ENCODE measurements at places on chromosomes 5 and 9.

GRCh38 chr5:120615967-120616645 lies 152.0 kb downstream of the PRR16 start:
- DNase-seq, result no peak

GRCh38 chr9:88072831-88073375 lies 65.4 kb downstream of the SPATA31C2 start:
- no peak for DNase-seq

- DNase-seq, result no peak
Observed at GRCh38 chr5:80466669-80467485, 21.0 kb upstream of the FAM151B start.

DNA sequence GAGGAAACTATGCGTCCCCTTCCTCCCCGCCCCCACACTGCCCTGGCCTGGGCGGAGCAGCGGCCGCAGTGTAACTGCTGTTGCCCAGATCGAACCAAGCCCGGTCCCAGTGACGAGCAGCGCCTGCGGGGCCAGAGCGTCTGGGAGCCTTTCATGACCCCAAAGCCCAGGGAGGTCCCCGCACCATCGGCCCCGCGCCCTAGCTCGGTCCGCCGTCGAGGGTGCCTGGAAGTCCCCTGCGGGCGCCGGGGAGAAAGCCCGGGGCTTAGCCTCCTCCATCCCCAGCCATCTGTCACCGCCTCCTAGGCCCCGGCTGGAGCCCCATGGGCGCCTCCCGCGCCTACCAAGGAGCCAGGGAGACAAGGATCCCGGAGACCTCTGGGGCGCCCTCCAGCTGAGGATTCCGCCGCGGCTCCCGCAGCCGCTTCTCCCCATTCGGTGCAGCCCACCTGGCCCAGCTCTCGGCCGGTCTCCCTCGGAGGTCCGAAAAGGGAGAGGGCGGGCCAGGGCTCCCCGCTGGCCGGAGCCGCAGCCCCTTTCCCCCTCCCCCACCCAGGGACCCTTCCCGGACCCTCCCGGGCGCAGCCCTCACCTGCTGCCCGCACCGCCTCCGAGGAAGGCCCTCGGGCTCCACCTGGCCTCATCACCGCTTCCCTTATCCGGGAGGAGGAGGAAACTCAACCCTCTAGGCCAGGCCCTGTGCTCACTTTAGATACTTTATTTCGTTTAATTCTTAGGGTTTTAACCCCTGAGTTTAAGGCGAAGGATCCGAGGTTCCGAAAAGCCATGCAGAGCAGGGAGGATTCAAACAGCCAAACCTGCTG lies 45.6 kb downstream of the APTX start:
- DNase-seq, result no peak

DNA sequence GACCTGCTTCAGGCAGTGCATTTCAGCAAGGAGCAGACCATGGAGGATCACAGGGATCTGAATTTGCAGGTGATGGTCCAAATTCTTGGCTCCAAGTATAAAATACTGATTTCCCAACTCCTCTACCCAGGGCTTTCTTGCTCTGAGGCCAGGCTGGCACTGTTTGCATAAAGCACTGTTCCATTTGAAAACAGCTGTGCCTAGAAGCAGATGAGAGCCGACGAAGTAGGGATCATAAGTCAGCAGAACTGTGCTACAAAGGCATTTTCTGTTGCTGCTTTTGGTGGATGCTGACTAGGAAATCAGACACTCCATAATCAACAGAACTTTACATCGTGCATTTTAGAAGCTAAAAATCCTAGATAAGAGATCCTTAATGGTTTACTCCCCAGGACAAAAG lies 126.4 kb downstream of the MAT2B start:
- DNase-seq, result no peak

DNA sequence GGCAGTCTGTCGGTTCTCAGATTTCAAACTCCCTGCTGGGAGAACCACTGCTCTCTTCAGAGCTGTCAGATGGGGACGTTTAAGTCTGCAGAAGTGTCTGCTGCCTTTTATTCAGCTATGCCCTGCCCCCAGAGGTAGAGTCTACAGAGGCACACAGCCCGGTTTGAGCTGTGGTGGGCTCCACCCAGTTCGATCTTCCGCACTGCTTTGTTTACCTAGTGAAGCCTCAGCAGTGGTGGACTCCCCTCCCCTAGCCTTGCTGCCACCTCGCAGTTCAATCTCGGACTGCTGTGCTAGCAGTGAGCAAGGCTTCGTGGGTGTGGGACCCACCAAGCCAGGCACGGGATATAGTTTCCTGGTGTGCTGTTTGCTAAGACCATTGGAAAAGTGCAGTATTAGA lies 8.0 kb downstream of the SLC27A6 start:
- no peak for DNase-seq

GRCh38 chr5:143016777-143017516 lies 246.8 kb downstream of the ARHGAP26 start:
- DNase-seq, result no peak

- DNase-seq, result no peak
Observed at GRCh38 chr5:116359592-116359991, 215.0 kb downstream of the SEMA6A start.

DNA sequence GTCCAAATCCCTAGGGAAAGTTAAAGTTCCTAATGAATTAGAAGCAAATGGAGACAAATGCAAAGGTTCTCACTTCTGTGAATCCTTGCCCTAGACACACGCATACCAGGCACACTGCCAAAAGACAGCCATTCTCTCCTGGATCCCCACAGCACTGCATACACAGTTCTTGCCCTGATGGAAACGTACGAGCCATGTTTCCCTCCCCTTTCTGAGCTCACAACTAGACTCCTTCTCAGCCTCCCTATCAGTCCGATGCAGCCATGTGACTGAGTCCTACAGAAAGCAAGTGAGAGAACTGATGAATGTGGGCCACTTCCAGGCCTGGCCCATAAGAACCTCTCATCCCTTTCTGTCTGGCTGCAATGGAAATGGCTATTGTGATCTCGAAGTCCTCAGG lies 92.0 kb downstream of the ZNF608 start:
- no peak for DNase-seq

GRCh38 chr5:136120529-136120928 lies 12.1 kb upstream of the SMAD5 start:
- DNase-seq, result no peak

GRCh38 chr9:75378036-75378435 lies 289.7 kb downstream of the OSTF1 start:
- no peak for DNase-seq

GRCh38 chr9:99814359-99814758 lies 7.3 kb upstream of the NR4A3 start:
- DNase-seq, result no peak

GRCh38 chr5:151909628-151910027 lies 15.0 kb downstream of the GLRA1 start:
- no peak for DNase-seq

- DNase-seq, result peak; percentile 48
Observed at GRCh38 chr5:98771382-98772109, 1.9 kb upstream of the RGMB start.

- DNase-seq, result no peak
Observed at GRCh38 chr9:121842612-121842978, 191.2 kb downstream of the DAB2IP start.

GRCh38 chr5:82794876-82795275 lies 282.3 kb downstream of the TMEM167A start:
- no peak for DNase-seq

DNA sequence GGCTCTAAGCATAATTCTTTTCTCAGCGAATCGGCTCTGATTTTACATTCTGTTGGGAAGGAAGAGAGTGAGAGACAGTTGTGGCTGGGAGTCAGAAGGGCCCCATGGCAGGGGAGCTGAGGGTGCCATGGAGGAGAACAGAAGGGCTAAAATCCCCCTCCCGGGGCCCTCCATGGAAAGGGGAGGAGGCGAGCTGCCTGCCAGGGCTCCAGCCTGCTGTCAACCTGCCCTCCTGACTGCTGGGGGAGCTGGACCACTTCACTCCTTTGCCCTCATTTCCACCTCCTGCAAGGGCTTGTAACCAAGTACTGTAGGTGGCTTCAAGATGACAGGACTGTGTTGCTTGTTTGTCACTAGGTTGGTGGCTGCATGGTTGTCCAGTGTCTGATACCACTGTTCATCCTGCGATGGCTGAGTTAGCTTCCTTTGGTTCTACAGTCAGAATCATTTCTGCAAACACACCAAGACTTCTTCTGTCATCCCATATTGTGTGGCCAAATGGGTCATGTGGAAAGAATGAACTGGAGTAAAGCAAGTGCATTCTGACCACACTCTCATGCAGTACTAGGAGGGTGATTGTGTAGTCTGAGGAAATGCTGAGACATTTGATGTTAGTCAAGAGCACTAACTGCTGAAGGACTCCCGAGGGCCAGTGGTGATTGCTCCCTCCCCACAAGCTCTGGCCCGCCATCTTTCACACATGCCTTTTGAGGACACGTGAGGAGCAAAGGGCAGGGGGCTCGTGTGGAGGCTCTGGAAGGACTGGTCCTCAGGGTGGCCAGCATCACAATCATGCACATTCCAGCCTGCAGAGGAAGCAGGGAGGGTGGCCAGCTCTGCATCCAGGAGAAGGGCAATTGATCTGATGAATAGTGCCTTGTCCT lies 307.2 kb downstream of the GADD45G start:
- no peak for DNase-seq

DNA sequence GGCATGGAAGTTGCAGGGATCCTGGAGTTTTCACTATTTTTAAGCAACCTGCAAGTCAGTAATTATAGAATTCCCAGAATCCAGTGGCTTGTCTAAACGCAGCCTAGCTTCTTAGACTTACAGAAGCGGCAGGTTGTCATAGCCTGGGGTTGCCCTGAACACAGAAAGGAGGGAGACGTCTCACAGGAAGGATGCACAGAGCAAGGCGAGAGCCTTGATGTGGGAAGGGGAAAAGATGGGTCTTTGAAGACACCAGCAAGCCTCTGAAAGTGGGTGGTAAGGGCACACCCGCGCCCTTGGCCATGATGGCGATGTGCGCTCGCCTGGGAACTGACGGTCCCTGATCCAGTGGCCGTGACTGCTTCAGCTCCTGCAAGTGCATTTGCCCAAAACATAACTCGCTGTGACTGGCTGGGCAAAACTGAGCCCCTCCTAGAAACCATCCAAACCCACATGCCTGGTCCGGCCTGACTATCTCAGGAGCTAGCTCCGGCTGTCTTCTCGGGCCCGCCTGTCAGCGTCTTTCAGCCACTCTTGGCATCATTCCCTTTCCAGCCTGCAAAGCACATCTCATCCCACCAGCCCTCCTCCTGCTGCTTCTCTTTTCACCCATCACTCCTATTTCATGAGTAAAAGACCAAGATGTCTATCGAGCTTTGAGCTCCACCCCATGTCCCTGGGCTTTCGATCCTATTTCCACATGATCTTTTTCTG lies 17.1 kb downstream of the FBP1 start:
- no peak for DNase-seq

- no peak for DNase-seq
Observed at GRCh38 chr5:14483504-14484157, 98.0 kb upstream of the OTULINL start.

DNA sequence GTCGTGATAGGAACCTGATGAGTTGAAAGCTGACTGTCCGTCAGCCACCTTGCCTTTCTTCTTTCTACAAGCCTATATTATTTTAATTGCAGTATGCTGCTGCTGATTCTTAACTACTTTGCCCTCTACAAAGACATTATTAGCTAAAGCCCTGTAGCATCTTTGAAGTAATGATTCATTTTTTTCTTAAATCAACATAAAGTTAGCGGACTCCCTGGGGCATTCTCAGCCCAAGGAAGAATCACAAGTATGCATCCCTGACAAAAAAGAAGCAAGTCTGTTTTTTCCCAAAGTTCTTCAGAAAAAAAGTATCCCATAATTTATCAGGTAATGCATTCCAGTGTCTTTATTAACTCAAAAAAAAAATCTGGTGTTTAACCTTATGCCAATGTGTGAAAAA lies 69.5 kb upstream of the TAS2R1 start:
- no peak for DNase-seq

DNA sequence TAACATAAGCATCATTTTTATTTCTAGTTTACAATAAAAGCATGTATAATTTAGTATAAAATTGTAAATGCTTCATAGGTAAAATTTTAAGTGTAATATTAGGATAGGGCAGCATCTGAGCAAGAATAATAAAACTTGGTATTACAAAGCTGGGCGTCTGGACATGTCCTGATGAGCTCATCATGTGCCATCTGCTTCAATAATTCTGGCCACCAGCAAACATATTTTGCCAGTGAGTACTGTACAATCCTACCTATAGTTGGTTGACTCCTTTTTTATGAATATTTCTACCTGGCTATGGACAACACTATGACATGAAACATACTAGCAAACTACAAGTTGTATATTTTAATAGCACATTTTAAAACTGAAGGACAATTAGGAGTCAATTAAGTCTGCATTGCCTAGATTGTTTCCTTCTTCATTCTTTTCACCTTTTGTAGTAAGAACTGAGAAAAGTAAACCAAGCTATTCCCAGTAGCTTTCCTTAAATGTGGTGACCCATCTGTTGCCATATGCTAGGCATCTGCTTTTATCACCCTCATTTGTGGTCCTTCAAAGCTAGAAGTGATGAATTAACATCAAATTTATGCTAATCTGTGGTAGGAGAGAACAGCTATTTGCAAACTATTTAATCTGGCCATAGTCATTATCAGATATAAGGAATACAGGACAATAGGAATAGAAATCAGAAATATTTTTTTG lies 23.4 kb downstream of the LURAP1L start:
- no peak for DNase-seq

DNA sequence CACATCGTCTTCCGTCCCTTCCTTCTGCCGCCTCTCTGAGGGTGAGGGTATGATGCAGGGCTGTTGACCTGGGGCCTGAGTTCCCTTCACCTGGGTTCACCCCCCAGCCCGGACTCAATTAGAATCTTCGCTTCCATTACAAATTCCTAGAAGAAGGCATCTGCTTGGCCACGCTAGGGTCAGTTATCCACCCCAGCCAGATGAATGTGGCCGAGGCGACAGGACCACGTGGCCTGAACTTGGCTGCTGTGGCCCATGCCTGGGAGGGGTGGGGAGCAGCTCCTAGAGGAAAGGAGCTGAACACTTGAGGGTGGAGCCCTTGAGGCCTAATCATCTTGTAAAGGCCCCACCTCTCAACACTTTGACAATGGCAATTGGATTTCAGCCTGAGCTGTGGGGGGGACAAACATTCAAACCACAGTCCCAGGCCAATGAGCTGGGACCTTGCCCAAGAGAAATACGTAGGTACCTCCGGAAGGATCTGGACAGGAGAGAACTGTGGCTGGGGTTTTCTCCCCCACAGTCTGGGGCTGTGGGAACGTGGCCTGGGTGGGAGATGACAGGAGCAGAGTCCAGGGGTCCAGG lies 90.6 kb upstream of the ADAMTS2 start:
- DNase-seq, result no peak

GRCh38 chr5:10199692-10200091 lies 50.0 kb downstream of the ATPSCKMT start:
- no peak for DNase-seq

DNA sequence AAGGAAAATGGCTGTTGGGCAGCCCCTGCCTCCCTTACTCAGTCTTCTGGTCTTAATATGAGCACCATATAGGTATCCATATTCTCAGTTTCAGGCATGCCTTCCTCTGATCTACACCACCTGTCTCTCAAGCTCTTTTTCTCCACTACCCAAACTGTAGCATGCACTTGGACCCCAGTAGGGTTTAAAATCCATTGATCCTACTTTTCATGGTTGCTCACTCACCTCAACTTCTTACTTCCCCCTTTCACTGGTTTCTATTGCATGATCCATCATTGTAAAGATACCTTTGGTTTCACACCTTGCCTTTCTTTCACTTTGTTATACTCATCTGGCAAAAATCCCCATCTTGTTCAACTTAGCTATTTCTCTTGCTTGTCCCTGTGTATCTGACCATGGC lies 159.4 kb downstream of the KDM4C start:
- DNase-seq, result no peak
